ENCODE measurements at places on chromosomes 7 and 10. TPM values are rescaled to one million over a fixed set of nuclear protein-coding genes. Genes with fewer than 3 reads are reported as not detected.

The C10orf67 gene
- not detected for total RNA-seq

The HOXA13 gene
- 8.0 TPM for total RNA-seq

The CDHR3 gene
- total RNA-seq, result 6.5 TPM

The VAX1 gene
- total RNA-seq, result not detected

The CDC14C gene
- 0.29 TPM for total RNA-seq

DNA sequence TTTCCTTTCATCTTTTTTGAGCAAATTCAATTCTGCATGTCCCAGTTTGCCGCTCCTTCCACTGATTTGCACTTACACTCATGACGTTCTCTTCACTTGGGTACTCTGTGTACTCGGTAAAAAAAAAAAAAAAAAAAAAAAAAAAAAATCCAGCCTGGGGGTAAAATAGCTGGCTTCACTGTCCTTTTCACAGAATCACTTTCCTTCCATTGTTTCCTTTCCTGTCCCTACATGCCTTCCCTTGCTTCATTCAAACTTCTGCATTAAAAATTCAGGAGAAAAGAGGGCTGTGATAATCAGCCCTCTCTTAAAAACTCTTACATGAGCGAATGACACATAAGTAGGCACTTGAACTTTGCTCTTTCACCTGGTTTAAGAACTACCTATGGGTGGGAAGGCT, 8.7 kb downstream of the ANKRD1 start:
- peaks cover 17% of the 10 kb centered on the region for H3K36me3 ChIP-seq
- H3K4me3 ChIP-seq, result no peak overlapping the region
- no peak for DNase-seq
- H3K27me3 ChIP-seq, result no peaks in the 10 kb centered on the region

DNA sequence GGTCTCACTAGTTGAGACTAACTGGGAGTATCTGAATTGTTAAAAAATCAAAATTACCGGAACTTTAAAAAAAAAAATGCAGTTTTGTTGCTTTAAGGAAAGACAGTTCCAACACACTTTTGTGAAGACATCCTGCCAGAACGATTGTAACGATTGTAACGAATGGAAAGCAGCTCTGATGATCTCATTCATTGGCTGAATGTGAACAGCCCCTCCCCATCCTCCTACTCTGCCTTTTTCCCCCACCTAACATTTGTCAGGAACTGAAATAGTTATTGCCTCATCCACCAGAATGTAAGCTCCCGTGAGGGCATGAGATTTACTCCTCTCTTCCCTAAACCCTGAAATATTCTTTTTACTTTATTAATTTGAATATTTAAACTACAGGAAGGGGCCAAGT, 23.1 kb upstream of the ZC3HAV1L start:
- no peak overlapping the region for H3K4me3 ChIP-seq
- no peak for DNase-seq
- H3K27ac ChIP-seq, result no peak overlapping the region
- peaks cover 9% of the 10 kb centered on the region for H3K4me1 ChIP-seq
- peaks cover 27% of the 10 kb centered on the region for H3K36me3 ChIP-seq
- no peaks in the 10 kb centered on the region for H3K27me3 ChIP-seq

- no peak overlapping the region for H3K4me3 ChIP-seq
- no peaks in the 10 kb centered on the region for H3K36me3 ChIP-seq
- no peak overlapping the region for H3K27ac ChIP-seq
- H3K4me1 ChIP-seq, result no peaks in the 10 kb centered on the region
- no peaks in the 10 kb centered on the region for H3K27me3 ChIP-seq
Observed at GRCh38 chr7:2069472-2069860, 163.3 kb downstream of the MAD1L1 start.

DNA sequence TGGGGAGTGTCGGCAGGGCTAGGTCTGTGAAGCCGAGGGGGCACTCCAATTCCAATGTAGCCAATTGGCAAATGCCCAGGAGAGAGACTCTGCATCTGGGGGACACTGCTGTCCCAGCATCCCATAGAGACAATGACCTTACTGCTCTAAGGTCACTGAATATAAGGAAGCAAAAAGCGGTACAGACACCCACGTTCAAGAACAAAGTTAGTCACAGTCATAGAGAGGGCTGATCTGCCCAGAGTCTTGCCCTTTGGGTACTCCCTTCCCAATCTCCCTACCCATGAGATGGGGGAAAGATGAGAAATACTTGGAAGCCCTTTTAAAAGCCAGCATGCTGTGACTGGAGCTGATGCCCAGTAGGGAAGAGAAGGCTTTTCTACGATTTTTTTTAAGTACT, 76.3 kb upstream of the GSDME start:
- peaks cover 18% of the 10 kb centered on the region for H3K36me3 ChIP-seq
- no peaks in the 10 kb centered on the region for H3K27me3 ChIP-seq
- no peak overlapping the region for H3K27ac ChIP-seq
- H3K4me1 ChIP-seq, result peaks cover 33% of the 10 kb centered on the region

DNA sequence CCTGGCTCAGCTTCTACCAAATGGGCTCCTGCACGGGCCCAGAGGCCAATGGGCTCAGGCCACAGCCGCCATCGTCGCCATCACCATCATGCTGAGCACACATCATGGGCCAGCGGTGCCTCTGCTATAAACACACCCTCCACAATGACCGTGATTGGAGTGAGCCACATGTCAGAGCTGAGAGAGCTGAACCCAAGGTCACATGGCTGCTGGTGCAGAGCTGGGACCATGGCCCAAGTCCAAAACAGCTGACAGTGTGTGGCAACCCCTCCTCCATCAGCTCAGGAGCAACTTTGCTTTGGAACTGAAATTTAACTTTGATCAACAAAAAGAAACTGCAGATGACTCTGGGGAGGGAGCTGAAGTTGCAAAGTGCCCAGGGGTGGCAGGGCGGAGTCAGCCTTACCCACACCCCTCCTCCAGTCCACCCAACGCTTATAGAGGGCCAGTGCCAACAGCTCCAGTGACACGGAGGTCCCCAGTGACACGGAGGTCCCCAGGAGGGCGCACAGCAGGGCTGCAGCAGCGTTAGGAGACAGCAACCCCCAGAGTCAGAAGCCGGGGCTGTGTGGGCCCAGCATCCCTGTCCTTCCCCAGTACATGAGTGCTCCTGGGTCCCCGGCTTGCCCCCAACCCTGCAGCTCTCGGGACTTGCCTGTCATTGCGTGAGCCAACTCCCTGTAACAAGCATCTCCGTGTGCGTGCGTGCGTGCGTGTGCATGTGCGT, 249.6 kb downstream of the ELFN1 start:
- no peaks in the 10 kb centered on the region for H3K36me3 ChIP-seq
- peaks cover 18% of the 10 kb centered on the region for H3K4me1 ChIP-seq
- no peak overlapping the region for H3K27ac ChIP-seq

GRCh38 chr7:128938544-128939074, 882 bp downstream of the IRF5 start:
- peaks cover 3% of the 10 kb centered on the region for H3K4me1 ChIP-seq
- H3K27ac ChIP-seq, result no peak overlapping the region
- peak overlapping the region; percentile 66 for H3K4me3 ChIP-seq

DNA sequence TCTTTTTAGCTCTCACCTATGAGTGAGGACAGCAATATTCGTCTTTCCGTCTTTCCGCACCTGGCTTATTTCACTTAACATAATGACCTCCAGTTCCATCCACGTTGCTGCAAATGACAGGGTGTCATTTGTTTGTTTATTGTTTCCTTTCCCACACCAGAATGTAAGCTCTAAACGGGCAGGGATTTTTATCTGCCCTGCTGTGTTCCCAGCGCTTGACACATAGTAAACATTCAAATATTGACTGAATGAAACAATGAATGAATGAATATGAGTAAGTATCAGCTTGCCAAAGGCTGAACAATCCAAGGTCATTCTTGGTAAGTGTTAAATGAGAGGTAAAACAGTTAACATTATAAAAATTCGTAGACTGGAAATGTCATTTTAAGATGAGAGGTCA, 12.8 kb downstream of the SH3PXD2A start:
- no peak overlapping the region for H3K27ac ChIP-seq
- H3K27me3 ChIP-seq, result no peaks in the 10 kb centered on the region
- no peak overlapping the region for H3K4me3 ChIP-seq
- H3K36me3 ChIP-seq, result no peaks in the 10 kb centered on the region

DNA sequence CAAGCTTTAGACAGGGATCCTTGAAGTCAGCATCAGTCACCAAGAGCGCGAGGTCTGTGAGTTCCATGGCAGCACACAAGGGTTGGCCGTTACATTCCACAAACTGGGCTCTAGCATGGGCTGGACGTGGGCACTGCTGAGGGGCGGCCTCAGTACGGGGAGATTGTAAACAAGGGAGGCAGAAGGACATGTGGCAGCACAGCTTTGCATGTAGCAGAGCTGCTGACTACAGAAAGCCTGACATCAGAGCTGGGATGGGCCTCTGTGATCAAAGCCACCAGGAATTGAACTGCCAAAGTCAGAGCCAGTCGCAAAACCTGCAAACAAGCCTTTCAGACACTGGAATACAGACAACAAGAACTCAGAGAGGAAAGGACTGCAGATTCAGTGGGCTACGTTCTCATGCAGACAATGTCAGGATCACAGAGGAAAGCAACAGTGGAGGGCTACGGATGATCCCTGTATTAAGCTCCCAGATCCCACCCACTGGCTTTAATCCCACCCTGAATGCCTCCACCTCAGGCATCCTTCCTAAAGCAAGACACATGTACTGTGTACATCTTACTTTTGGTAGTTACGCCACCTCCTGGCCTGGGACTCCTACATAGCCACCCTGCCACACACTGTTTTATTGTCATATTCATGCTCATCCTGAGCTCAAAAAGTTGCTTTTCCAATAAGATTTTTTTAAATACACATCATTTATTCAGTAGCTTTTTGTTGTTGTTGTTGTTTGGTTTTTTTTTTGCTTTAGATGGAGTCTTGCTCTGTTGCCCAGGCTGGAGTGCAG, 291.1 kb upstream of the IMMP2L start:
- H3K27me3 ChIP-seq, result no peaks in the 10 kb centered on the region
- H3K36me3 ChIP-seq, result no peaks in the 10 kb centered on the region
- no peak overlapping the region for H3K27ac ChIP-seq
- H3K4me3 ChIP-seq, result no peak overlapping the region
- H3K4me1 ChIP-seq, result peaks cover 3% of the 10 kb centered on the region

GRCh38 chr7:95469848-95470247, 15.9 kb upstream of the ASB4 start:
- H3K27ac ChIP-seq, result no peak overlapping the region
- H3K27me3 ChIP-seq, result no peaks in the 10 kb centered on the region
- H3K4me3 ChIP-seq, result no peak overlapping the region

DNA sequence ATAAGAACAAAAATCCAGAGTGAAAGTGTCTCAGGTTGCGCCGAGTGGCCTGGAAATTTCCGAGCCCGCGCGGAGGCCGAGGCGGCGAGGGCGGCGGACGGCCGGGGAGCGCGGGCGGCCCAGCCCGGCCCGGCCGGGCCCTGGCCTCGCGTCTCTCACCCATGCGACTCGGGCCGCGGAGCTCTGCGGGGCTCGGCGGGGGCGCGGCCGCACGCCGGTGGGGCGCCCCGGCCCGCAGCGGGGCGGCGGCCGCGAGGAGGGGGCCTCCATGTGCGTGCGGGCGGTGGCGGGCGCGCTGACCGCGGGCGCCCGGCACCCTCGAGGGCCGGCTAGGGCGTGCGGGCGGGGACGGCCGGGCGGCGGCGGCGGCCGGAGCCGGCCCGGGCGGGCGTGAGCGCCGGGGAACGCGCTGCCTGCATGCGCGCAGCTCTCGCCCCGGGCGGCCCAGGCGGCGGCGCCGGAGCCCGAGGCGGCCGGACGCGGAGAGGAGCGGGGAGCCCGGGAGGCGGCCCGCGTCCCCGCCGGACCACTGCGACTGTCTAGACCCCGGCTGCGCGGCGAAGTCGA, 302 bp upstream of the EN2 start:
- H3K36me3 ChIP-seq, result no peaks in the 10 kb centered on the region
- peaks cover 93% of the 10 kb centered on the region for H3K27me3 ChIP-seq

DNA sequence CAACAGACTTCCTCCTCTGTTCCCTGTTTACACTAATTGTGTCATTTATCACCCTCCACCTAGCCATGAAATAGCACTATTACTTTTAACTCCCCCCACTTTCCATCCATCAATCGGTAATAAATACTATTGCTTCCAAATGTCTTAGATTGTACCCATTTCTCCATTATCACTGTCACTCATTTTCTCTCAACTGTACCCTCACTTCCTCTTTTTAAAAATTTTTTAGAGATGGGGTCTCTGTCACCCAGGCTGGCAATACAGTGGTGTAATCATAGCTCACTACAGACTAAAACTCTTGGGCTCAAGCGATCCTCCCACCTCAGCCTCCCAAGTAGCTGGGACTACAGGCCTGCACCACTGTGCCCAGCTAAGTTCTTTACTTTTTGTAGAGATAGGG, 123.5 kb upstream of the EGR2 start:
- H3K27ac ChIP-seq, result no peak overlapping the region
- no peak for DNase-seq
- no peaks in the 10 kb centered on the region for H3K4me1 ChIP-seq
- no peaks in the 10 kb centered on the region for H3K27me3 ChIP-seq
- no peak overlapping the region for H3K4me3 ChIP-seq

DNA sequence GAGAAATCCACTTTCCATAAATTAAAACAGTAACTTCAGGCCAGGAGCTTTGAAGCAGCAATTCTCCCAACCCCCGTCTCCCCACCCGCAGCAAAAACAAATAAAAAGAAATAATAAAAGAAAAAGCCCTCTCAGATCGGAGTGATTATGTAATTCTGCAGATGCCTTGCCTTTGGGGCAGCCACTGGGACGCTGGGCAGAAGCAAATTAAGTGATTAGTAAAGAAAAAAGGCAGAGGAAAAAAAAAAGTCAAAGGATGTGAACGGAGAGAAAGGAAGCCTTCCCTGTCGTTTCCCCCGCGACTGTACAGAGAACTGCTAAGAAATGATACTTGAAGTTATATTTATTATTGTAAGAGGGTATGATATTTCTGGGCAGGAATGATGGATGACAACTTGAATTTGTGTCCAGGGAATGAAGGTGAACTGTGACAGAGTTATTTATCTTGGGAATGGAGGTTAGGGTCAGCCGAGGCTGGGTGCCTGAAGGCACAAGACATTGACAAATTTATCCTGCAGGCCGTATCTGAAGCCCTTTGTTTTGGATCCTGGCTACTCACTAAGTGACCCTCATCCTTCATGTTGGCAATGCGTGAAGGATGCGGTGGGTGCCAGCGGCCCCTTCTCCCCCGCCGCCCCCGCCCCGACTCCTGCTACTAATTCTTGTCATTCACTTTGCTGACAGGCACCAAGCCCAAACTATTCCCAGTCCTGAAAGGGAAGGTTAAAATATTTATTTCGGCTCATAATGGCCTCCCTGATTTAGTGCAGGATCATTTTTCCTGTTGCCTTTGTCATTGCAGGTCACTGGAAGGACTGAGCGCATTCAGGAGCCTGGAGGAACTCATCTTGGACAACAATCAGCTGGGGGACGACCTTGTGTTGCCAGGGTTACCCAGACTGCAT, 604.0 kb downstream of the LRMDA start:
- H3K27ac ChIP-seq, result no peak overlapping the region
- DNase-seq, result no peak

DNA sequence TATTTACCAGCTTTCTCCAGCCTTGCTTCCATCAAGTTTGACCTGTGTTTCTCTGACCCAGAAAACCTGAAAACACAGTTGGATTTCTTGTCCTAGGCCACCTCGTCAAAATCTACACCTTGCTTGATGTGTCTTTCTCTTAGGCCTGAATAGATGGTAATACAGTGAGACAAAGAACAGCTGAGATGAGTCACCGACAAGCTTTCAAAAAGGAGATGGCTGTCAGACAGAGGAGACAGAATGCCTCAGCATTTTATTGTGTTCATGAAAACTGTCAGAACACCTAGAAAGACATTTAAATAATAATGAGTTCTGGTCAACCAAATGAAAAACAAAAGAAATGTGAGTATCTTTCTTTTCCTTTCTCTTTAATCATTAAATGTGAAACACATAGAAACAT, 119.7 kb upstream of the SORCS1 start:
- H3K4me1 ChIP-seq, result no peaks in the 10 kb centered on the region
- H3K36me3 ChIP-seq, result no peaks in the 10 kb centered on the region
- H3K27ac ChIP-seq, result no peak overlapping the region
- H3K27me3 ChIP-seq, result no peaks in the 10 kb centered on the region

- no peaks in the 10 kb centered on the region for H3K27me3 ChIP-seq
- peaks cover 2% of the 10 kb centered on the region for H3K4me1 ChIP-seq
- H3K27ac ChIP-seq, result no peak overlapping the region
- H3K36me3 ChIP-seq, result no peaks in the 10 kb centered on the region
- no peak overlapping the region for H3K4me3 ChIP-seq
Observed at GRCh38 chr7:46713868-46714596, 793.0 kb upstream of the IGFBP3 start.

Data from osteoblast (primary cell).